NCI-H1417 (cell line): ENCODE measurements at places on chromosomes 1 and 21.
A peak's percentile ranks its signal among the peaks of the same experiment; 100 is the strongest.

DNA sequence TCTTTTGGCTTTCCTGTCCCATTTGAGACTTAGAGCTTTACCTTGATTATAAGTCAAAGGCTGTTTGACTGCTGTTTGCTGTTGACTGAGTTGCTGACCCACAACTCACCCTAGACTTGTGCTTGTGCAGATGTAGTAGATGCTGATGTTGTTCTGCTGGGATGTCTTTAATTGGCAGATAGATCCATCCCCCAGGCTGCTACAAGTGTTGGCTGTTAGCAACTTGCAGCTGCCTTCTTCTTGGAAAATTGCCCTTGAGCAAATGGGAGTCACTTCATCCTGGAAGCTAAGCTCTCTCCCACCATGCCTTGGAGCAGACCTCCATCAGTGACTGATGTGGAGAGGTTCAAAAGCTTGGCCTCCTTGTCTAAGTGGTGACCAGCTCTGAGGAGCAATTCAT is 139.3 kb upstream of the KIAA0040 start:
- DNase-seq: no peak

GRCh38 chr1:228691926-228692325 is 43.4 kb upstream of the RHOU start:
- peak; percentile 57 for DNase-seq

DNA sequence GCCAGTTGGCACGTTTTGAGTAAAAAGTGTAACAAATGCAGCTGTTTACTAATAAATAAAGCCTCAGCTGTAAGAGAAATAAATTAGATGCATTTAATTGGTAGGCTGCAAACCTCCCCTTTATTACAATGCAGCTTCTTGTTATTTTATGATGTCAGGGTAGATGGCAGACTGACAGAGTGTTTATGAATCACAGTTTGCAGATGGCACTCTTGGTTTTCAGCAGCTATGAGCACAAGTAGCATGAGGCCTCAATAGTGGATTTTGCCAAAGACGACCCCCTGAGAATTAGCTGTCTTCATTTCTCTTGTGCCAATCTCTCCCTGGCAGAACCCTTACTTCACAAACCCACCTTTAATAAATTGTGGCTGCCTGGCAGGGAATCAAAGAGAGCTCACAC is 161.2 kb upstream of the C1orf87 start:
- DNase-seq: no peak

- DNase-seq: no peak
Measured at GRCh38 chr1:113672491-113672890, 86.8 kb downstream of the PHTF1 start.

- no peak for DNase-seq
Measured at GRCh38 chr1:3155056-3155925, 86.3 kb downstream of the PRDM16 start.

- DNase-seq: no peak
Measured at GRCh38 chr1:2952371-2952770, 68.9 kb upstream of the ACTRT2 start.

- no peak for DNase-seq
Measured at GRCh38 chr1:200040481-200041138, 13.1 kb downstream of the NR5A2 start.

DNA sequence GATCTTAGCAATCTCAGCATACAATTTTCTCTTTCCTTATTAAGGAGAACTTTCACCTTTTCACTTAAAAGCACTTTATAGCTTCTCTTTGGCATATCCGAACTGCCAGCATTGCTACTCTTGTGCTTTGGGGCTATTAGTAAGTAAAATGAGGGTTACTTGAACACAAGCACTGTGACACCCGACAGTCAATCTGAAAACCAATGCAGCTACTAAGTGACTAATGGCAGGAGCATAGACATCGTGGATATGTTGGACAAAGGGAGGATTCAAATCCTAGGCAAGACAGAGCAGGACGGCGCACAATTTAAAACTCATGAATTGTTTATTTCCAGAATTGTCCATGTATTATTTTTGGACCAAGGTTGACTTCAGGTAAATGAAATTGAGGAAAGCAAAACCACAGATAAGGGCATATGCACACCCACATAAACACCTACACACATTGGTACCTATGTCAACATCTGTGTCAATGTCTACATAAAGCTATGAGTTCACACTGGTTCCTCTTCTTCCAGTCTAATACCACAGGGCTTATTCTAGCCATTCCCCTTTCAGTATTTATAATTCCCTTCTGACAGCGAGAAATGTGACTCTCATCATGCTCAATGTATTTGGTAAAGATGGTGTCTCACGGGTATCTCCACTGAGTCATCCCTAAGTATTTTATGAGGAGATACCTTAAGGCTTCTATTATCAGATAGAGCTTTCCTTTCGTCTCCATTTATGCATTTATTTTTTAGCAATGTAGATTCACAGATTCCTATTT is 75.3 kb upstream of the RALGPS2 start:
- no peak for DNase-seq

- DNase-seq: no peak
Measured at GRCh38 chr1:21550866-21551475, 41.7 kb downstream of the ALPL start.

GRCh38 chr1:205510308-205510950 is 6.0 kb downstream of the CDK18 start:
- DNase-seq: no peak

DNA sequence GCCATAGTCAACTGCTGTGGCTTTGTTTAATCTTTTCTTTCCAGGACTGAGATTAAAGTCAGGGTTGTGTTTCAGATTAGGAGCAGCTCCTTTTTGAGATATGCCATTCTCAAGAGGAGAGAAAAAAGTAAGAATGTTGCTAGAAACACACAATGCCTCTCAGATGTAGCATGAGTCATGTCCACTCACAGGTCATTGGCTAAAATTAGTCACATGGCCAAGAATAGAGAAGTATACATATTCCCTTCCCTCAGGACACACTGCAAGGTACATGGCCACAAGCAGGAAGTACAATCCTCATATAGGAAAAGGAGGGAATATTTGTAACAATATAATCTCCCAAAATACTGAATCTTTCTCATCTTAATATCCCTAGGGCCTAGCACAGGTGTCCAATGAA is 141.9 kb upstream of the PTBP2 start:
- no peak for DNase-seq

GRCh38 chr1:10529091-10529490 is 54.3 kb downstream of the PEX14 start:
- no peak for DNase-seq

DNA sequence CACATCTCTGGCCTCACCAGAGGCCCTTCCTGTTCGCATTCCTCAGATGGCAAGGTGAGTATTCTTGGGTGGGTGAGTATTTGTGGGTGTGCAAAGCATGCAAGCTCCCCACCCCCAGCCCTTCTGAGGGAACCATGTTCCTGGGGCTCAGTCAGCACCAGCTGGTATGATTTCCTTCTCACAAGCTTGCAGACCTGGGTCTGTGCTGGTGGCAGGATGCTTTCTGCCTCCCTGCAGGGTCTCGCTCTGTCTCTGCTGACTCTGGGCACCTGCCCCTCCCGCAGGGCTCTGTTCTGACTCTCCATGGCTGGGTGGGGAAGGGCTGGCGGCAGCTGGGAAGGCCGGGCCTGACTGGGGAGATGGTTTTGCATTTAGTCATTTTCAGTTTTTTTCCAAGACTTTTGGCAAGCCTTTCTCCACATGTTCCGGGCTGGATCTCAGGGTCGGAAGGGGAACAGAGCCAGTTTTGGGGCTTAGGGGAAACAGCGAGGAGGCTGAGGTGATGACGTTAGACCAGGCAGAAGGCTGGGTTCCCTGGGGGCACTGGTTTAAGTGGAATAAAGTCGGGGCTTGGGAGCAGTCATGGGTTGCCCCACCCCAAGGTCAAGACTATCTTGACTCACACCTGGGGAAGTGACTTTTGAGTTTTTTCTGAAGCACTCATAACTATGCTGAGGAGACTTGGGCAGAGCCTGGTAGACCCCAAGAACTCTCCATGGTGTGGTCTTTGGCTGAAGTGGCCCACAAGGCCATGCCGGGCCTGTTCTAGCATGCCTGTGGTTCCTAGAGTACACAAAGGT is 6.2 kb downstream of the RASSF5 start:
- no peak for DNase-seq

DNA sequence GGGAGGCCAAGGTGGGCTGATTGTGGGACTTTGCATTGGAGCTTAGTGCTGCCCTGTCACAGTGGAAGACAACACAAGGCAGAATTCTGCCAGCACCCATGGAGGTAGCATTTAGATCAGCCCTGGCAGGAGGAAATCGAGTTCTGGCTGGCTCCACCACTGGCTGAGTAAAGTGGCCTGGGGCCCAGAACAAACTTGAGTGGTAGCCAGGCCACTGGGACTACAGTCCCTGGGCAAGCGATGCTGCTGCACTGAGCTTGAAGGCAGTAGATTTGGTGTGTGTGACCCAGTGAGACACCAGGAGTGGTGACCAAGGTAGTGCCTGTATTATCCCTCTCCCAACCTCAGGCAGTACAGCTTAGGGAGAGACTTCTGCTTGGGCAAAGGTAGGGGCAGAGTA is 22.5 kb upstream of the UHMK1 start:
- DNase-seq: no peak

DNA sequence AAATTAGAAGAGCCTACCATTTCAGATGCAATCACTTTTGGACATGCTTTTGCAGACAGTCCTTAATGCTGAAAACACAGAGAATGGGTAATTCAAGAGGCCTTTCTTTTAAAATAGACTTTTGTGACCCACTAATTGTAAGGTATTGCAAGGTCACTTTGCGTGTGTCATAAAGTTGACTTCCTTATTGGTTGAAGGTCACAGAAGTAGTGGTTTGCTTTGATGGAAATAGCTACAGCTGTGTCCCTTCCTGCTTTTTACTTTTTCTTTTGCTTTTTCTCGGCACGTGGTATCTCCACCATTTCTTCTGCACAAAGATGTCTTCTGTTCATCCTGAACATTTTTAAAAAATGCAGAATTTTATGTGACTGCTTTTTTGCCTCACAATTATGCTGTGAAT is 146.8 kb downstream of the DYRK1A start:
- no peak for DNase-seq

GRCh38 chr21:44450402-44450801 is 4.9 kb upstream of the LRRC3 start:
- DNase-seq: no peak

DNA sequence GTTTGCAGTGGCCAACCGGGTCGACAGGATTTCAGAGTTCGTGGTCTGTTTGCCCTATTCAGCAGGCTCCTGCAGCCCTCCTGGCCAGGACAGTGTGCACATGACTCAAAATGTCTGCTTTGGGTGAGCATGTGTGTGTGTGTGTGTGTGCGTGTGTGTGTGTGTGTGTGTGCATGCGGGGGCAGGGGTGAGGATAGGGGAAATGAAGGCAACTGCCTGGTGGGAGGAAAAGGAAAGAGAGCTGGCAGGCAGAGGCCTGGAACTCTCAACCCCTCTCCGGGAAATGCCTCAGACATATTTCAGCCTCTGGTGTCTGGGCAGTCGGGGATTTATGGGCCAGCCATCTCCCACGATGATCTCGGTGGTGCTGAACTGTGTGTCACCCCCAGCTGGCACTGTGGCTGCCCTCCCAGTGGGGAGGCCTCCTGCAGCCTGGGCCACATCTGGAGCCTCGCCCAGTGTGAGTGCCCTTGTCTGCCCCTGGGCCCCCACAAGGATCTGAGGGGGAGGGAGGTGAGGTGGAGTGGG is 15.2 kb downstream of the CDCP2 start:
- no peak for DNase-seq

GRCh38 chr1:90144820-90145219 is 149.9 kb downstream of the ZNF326 start:
- DNase-seq: no peak

DNA sequence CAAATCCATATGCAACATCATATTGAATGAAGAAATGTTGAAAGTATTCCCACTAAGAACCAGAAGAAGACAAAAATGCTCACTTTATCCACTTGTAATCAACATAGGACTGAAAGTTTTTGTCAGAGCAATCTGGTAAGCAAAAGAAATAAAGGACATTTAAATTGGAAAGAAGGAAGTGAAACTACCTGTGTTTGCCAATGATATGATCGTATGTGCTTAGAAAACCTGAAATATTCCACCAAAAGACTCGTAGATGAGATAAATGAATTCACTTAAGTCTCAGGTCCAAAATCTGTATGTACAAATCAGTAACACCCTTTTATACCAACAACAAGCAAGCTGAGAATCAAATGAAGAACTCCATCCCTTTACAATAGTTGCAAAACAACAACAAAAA is 8.5 kb downstream of the PRAMEF1 start:
- no peak for DNase-seq

DNA sequence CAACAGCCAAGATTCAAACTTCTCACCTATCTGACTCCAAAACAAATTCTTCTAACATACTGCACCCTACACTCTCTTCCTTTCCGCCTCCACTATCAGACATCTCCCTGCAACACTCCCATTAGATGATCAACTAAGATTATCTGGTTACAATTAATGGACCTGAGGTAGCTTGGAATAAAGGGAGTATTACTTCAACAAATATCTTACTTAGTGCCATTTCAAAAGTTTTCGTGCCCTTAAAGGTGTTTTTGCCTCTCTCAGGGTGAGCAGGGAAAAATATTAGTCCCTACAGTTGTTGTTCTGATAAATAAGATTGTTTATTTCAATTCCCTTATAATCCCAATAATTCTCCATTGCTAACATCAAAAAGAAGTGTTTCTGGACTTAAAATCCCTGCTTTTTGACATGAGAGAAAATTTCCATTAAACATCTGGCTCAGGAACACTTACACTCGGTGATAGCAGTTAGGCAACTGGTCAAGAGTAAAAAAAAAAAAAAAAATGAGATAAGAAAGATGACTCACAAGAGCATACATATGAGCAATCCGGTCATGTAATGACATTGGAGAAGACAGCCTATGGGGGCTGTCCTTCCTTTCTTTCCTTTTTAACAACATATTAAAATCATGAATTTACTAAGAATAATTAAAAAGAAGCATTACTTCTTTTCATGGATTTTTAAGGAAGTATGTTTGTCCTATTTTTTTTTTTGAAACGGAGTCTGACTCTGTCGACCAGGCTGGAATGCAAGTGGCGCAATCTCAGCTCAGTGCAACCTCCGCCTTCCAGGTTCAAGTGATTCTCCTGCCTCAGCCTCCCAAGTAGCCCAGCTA is 7.6 kb downstream of the RSBN1 start:
- DNase-seq: no peak

DNA sequence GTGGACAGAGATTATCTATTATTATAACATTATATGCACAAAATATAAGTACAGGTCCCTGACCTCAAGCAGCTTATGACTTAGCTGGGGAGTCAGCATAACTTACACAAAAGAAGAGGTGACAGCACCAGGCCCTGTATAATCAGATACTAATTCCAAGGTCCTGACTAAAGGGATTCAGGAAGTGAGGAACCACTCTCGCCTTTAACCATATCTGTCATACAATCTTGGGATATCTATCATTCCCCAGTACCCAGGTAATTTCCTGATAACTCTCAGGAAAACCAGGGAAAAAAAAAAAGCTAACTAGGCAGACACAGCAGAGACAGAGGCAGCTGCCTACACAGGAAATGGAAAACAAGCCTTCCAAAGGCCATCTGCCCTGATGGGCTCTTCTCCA is 78.5 kb upstream of the CAMK1G start:
- no peak for DNase-seq

DNA sequence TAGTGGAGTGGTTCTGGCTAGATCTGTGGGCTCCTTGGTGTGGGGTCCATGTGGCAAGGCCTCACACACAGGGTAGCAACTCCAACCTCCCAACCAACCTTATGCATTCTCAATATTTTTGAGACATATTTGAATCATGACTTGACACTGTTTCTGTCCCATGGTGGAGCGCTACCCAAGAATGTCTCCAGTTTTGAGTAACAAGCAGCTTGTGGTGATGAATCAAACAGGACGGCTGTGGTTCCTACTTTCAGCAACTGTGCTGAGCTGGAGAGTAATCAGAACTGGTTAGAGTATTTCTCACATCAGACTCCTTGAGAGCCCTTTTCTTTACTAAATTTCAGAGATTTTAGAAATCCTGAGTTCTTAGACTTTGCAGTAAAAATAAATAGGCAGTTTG is 3.1 kb downstream of the LCE3D start:
- no peak for DNase-seq
